Eye (tissue), 1 donor: ENCODE measurements at places on chromosomes 16 and 17.
A peak's percentile ranks its signal among the peaks of the same experiment; 100 is the strongest.

DNA sequence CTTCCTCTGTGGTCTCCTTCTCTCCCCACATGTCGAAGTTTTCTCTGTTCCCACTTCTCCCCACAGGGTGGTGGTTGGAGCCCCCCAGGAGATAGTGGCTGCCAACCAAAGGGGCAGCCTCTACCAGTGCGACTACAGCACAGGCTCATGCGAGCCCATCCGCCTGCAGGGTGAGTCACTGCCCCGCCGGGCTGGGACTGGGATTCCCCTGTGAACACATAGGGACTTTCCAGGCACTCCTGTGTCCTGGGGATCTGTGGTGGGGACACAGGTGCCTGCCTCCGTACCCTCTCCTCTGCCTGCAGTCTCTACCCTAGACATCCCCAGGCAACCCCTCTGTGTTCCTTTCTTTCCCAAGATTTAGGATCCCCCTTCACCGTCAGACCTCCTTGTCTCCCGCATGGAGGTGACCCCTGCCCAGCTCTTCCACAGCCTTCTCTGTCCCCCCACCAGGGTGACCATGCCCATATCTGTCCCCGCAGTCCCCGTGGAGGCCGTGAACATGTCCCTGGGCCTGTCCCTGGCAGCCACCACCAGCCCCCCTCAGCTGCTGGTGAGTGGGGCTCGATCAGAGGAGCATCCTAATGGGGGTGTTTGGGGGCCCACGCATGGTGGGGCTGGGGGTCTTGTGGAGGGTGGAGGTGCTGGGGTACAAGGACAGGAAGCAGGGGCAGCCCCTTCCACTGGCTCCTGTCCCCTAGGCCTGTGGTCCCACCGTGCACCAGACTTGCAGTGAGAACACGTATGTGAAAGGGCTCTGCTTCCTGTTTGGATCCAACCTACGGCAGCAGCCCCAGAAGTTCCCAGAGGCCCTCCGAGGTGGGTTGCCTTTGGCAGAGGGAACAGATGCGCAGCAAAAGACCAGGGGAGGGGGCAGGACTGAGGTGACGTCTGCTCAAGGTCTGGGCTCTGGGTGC, 5.8 kb downstream of the ITGAM start:
- no peak for DNase-seq

DNA sequence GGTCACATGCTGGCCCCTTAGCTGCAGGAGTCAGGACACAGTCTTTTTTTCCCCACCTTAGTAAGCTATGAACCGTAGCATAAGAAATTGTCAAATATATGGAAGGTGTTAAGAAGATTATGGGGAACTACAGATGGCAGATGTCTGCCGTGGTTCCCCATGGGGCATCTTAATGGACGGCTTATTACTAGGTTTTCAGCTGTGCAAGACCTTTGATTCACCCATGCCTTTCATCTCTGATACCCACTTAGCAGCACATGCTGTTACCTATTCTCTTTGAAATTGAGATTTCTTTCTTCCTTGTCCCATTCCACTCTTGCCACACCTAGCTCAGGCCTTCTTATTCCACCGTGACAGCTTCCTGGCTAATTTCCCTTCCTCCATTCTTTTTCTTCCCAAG, 70.7 kb downstream of the RPTOR start:
- DNase-seq, result peak; percentile 61

DNA sequence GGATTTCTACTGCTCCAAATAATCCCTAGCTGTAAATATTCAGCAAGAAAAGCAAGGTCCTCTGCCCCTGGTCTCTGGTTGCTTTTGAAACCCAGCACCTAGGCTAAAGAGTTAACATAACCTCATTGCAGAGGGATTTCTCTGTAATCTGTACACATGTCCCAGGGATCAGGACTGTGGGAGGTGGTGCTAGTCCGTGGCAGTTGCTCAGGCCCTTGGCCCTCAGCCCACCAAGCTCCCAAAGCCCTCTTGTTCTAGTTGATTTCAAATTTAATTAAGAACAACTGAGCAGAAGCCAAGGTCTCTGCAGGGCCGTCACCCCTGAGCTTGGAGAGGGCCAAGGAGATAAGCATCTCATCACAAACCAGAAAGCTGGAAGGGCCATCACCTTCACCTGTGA, 181.1 kb downstream of the SOX9 start:
- DNase-seq, result no peak

DNA sequence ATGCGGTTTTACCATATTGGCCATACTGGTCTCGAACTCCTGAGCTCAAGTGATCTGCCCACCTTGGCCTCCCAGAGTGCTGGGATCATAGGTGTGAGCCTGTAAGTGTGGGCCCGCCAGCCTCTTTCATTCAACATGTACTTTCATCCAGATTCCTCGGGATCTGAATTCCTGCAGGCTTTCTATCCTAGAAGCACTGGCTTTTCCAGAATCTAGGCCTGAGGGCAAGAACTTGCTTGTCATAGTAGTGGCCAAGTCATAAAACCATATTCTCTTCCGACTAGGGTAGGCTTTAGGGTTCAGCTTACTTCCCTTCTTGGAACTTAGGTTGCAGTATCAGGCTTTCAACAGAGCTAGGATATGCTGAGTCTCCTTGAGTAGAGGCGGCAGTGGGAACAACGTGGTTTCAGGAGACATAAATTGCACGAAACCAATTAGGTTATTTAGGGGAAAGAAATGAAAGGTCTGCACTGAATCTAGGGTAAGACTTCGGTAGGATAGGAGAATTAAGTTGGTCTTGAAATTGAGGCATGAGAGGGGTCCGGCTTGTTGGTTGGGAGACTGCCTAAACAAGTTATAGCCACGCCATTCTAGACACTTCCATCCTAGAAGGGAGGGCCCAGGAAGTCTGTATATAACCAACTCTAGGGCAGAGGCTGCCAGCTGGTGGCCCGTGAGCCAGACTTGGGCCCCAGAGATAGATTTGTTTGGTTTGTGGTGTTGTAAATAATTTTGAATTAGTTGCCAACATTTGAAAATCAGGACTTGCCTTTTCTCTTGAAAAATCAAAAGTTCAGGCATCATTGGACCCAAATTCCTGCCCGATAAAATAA, 15.6 kb downstream of the SLC7A6 start:
- DNase-seq, result no peak

GRCh38 chr16:86949630-86950029, 367.6 kb downstream of the C16orf95 start:
- no peak for DNase-seq

GRCh38 chr16:24850289-24850938, 4.7 kb downstream of the SLC5A11 start:
- no peak for DNase-seq

DNA sequence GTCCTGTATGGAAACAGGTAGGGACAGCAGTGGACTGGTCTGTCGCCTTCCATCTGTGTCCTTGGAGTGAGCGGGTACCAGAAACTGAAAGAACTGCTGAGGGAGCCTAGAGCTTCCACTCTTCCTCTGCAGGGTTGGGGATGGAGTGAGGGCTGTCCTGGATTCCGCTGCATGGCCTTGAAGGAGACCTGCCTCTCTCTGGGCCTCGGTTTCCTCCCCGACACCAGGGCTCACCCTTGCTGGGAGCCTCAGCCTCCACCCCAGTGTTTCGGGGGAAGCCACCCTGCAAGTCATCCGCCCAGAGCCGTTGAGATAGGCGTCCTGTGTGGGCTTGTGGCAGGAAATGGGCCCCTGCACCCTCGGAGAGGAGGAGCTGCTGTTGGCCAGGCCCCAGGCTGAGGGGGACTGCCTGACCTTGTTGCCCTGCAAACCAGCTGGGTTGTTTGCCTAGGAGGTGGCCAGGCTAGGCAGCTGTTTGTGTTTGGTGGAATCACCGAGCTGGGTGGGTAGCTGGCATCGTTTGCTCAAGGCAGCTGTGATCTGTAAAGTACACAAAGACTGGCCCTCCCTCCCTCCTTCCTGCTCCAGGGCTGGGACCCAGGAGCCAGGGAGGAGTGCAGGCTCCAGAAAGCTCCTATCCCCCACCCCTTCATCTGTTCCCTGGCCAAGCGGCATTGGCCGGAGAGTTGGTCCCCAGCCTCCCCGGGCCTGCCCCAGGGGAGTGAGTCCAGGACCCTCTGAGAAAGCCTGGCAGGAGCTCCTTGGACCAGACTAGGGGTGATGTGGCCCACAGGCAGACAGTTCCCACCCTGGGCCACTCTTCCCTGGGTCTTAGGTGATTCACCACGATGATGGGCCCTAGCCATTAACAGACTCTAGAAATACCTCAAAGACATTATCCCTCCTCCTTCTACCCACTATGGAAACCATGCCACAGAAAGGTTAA, 1.3 kb downstream of the RAB37 start:
- no peak for DNase-seq

DNA sequence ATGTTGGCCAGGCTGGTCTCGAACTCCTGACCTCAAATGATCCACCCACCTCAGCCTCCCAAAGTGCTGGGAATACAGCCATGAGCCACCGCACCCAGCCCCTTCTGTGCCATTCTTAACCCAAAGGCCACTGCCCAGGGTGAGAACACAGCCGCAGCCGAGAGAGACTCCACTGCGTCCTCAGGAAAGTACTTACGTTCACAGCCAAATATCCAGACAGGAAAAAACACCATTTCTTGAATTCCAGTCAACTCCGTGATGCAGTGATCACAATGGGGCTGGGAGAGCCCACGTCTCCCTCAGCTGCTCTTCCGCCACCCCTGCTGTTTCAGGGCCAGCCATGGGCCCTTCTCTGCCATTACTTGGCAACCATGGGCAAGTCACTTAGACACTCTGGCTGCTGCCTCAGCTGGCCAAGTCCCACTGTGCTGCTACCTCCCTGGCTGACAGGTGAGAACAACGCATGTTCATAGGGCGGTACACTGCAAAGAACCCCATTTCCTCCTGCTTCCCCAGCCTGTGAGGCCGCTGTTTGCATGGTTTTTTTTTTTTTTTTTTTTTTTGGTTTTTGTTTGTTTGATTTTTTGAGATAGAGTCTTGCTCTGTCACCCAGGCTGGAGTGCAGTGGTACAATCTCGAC, 4.3 kb downstream of the CDIP1 start:
- DNase-seq, result no peak

- DNase-seq, result no peak
Observed at GRCh38 chr16:47848421-47849109, 307.2 kb downstream of the ABCC12 start.

DNA sequence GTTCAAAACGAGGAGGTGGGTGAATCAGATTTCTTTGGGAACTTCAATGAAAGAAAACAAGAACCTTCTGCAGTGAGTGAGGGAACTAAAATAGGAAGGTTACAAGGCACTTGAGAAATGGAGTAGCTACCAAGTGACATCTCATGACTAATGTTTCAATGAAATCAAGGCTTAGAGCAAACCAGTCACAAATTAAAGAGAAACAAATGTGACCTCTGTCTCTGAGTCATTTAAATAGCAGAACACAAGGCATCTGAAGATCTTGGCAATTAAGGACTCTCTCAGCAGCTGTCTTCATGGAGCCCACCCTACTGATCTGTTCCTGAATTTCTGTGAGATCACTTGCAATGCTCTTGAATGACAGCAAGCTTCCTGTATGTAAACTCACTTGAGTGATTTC, 109.5 kb downstream of the CDH11 start:
- DNase-seq, result no peak

- peak; percentile 62 for DNase-seq
Observed at GRCh38 chr17:73591296-73592078, 52.8 kb downstream of the SDK2 start.

DNA sequence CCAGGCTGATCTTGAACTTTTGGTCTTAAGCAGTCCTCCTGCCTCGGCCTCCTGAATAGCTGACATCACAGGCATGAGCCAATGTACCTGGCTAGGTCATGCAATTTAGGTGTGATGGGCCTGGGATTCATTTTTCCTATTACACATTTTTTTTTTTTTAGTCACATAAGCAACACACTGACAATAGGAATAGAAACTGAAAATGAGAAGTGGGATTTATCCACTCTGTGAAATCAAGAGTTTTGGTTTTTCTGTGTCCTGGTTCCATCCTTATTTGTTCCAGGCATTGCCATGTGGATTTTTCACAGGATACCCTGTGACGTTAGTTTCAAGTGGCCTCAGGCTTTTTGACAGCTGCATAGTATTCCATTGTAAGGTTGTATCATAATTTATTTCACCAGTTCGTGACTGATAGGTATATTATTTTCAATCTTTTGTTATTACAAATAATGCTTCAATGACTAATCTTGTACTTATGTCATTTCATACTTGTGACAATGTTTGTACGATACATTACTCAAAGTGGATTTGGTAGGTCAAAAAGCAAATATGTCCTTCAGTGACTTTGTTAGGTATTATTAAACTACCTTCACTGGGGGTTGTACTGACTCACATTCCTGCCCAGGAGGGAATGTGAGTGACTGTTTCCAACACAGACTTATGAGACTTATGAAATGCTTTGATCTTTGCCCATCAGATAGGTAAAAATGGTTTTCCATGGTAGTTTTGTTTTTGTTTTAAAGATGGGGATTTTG, 10.6 kb downstream of the ADCY7 start:
- DNase-seq, result no peak

- DNase-seq, result peak; percentile 45
Observed at GRCh38 chr17:74455025-74455545, 11.3 kb upstream of the CD300A start.

GRCh38 chr17:31789707-31790505, 69.1 kb downstream of the COPRS start:
- DNase-seq, result no peak

GRCh38 chr17:61452301-61453290, at the start of gene TBX4:
TSS of gene TBX4 (plus strand) at chr17:61452422. CDS start at chr17:61456491, 4,069 bp downstream.
- DNase-seq, result peak; percentile 74

DNA sequence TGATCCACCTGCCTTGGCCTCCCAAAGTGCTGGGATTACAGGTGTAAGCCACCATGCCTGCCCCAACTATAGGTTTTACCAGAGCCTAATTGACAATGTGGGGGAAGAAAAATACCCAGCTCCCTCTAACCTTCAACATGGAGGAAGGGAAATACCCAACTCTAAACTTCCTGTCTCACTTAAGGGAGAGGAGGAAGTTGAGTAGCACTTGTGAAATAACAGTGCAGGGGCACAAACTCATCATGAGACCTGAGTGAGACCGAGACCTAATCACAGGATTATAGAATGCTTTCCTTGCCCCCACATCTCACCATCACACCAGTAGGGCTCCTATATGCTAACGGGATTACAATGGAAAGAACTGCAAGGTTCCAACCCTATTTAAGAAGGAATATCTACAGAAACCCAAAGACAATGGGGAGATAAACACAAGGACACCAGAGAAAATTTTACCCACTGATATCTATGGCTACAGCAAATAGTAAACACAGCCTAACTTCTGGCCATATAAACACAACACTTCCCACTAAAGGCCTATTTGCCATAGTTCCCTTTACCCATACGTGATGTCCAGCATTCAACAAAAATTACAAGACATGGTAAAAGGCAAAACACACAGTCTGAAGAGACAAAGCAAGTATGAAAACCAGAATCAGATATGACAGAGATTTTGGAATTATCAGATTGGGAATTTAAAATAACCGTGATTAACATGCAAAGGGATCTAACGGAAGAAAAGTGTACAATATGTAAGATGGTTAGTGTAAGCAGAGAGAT, 26.9 kb downstream of the OR3A1 start:
- DNase-seq, result no peak
